ENCODE measurements at places on chromosomes 13 and 19.

DNA sequence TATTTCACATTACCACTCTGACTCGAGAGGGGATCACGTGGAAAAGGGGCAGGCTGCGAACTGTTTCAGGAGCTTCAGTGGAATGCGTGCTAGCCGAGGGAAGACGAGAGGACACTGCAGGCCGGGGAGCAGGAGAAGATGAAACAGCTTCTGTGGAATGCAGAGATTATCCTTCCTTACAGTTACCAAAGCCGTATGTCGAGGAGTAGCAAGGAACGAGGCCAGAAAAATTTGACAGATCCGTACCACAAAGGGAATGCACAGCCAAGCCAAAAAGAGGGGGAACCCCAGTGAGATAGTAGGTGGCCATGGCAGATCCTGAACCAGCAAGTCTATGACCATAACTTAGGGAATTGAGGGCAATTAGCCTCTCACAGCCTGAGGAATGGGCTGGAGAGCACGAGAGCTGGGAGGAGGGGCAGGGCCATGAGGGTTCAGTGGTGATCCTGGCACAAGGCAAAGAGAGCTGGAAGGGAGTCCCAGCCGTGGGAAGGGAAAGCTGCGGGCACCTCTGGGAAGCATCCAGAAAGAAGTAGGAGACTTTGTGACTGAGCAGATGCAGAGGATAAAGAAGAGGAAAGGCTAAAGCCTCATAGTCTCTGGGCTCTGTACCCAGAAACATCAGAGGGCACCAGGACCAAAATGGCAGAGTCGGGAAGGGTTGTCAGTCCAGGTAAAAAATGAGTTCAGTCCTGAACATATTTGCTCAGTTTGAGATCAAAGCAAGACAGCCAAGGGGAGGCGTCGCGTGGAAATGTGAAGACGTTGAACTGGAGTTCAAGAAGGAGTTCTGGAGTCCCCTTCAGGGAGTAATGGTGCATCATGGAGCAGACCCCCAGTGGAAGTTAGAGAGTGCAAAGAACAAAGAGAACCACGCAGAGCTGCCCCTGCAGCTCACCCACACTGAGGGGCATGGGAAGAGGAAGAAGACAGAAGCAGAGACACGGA is 5.1 kb downstream of the COL4A1 start:
- no peak for DNase-seq

DNA sequence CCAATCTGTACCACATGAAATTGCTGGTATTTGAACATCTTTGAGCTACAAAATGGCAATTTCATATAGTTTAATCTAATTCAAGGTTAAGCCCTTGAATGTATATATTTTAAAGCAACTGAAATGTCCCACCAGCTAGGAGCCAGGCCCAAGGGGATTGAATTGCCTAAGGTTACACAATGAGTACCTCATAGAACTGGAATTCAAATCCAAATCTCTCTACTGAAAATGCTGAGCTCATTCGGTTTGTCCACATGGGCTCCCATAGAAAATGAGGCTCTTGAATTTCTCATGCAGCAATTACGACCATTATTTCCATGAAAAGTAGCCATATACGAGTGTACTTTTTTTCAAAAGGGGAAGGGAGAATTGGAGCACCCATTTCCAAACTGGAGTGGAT is 31.5 kb upstream of the FNDC3A start:
- no peak for DNase-seq

DNA sequence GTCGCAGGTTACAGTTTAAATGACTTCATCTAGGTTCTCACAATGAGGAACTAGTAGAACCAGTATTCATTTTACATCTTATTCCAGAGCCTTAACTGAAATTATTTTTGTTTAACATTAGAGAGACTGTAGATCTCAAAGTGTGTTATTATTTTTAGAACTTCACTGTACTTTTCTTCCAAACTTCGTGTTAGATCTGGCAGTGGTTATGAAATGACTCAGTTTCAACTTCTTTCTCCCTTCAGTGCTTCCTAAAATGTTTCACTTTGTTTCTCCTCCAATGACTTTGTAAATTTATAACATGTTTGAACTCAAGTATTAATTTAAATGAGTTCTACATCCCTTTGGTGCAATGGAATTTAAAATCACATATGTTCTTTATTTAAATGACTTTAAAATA is 139.3 kb downstream of the PCDH9 start:
- DNase-seq = no peak

- no peak for DNase-seq
Measured at GRCh38 chr13:106151056-106151699, 384.3 kb downstream of the EFNB2 start.

- no peak for DNase-seq
Measured at GRCh38 chr13:106468207-106468606, 67.3 kb downstream of the EFNB2 start.

GRCh38 chr13:53144826-53145225 is 116.2 kb downstream of the OLFM4 start:
- DNase-seq = no peak

- no peak for DNase-seq
Measured at GRCh38 chr13:57437587-57437986, 194.0 kb upstream of the PCDH17 start.

GRCh38 chr13:48801255-48801654 is 147.5 kb downstream of the CYSLTR2 start:
- no peak for DNase-seq

DNA sequence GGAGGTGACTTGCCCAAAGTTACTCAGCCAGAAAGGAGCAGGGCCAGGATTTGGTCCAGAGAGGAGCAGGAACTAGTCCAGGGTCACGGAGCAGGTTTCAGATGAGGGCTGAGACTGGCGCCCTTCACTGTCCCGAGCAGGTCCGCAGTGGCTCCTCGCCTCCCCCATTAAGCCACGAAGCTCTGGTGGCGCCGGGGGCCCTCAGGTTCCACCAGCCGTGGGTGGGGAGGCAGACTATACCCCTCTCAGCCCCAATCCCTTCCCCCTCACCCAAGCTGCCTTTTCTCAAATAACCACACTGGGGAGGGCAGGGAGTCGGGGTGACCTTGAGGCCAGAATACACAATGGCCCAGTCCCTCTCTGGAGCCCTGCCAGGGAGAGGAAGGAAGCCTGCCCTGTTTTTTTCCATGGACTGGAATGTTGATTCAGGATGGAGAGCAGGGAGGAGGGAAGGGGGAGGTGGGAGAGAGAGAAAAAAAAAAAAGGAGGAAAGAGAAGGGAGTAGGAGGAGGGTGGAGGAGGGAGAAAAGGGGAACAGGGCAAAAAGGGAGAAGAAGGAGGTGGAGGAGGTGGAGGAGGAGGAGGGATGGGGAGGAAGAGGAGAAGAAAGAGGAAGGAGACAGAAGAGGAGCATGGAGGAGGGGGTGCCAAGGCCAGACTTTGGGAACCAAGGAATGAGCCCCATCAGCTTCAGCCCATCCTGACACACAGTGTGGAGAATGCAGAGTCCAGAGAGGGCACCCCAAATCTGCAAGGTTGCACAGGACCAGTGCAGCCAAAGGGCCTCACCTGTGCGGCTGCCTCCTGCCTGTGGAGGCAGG is 19.7 kb downstream of the CEACAM16 start:
- no peak for DNase-seq

GRCh38 chr19:49301866-49302252 is 23.1 kb downstream of the SLC6A16 start:
- DNase-seq = no peak

DNA sequence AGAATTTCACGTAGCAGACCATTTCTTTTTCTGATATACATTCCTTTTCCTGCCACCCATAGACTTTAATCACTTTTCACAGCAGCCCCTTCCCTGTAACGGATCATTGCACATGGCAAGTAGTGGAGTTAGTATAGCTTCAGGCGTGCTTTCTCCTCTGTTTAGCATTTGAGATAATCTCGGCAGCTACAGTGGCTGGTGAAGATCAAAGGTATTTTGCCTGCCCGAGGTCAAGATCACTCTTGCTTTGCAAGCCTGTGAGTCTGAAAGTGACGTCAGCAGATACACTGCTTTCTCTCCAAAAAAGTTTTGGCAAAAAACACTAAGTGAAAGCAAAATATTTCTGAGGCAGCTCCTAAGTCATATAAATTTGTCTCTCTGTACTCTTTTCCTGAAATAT is 260.0 kb downstream of the NDFIP2 start:
- no peak for DNase-seq

DNA sequence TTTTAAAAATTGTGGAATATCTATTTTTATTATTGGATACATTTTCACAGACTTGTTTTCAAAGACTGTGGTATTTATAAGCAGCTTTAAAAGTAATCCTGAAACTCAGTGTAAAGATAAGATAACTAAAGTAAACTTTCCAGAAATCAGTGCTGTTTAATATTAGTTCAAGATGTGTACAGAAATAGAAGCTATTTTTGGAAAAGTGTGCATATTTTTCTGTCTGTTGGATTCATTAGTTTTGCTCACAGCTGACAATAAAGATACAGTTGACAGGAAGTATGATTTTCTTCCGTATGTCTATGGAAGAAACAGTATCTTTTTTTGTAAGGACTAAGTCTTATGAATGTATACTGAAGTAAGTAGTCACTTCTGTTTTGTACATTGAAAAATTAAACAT is 85.9 kb downstream of the GJA3 start:
- no peak for DNase-seq

DNA sequence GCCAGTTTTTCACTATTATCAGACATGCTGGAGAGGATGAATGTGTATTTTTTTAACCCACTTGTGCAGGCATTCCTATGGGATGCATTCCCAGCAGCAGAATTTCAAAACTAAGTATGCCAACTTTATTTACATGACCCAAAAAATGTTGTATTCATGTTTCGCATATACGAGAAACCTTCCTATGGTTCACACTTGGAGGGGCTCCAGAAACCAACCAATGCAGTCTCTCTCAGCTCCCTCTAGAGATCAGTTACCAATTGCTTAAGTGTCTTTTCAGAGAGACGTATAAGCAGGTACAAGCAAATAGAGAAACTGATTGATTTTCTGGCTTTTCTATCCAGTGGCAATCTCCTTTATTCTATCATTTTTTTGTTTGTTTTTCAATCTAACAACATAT is 5.5 kb upstream of the PTOV1 start:
- DNase-seq = no peak

DNA sequence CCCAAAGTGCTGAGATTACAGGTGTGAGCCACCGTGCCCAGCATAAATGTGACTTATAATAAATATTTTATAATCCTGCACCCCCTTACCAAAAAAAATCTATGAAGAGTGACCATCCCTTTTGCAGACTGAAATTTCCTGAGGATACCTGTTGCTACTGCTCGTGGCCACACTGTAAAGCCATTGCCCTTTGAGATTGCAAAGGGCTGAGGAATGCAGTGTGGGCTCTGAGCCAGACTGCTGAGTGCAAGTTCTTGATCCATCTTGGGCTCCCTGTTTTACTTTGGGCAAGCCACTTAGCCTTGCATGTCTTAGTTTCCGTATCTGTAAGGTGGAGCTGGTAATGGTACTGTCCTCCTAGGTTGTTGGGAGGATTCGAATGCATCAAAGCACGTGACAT is 23.4 kb downstream of the SIPA1L3 start:
- no peak for DNase-seq

GRCh38 chr13:72686766-72687165 is 40.7 kb downstream of the MZT1 start:
- DNase-seq = no peak

GRCh38 chr19:11421371-11422098 is 2.4 kb upstream of the RGL3 start:
- DNase-seq = no peak

- DNase-seq = peak; percentile 32
Measured at GRCh38 chr19:34145741-34146202, 26.5 kb upstream of the LSM14A start.

GRCh38 chr19:17281391-17282304 is at the start of gene ANKLE1:
ANKLE1 (plus strand) TSS chr19:17281901; CDS start chr19:17281921, 20 bp downstream.
- no peak for DNase-seq

GRCh38 chr19:12946092-12946721 is 545 bp downstream of the RAD23A start:
- no peak for DNase-seq

DNA sequence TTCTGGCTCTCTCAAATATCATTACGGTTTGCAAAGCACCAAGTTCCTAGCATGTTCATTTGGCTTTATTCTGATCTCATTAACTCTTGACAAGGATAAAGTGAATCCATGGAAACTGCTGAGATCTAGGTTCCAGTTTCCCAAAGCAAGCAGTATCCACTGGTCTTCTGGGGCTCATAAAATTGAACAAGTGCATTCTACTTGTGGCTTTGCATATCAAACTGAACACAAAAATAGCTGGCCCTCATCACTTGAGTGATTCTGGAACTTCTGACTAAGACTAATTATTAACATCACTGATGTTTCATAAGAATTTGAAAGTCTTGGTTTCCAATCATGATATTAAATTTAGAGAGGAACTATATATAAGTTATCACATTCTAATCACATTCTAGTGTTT is 6.3 kb upstream of the KCTD12 start:
- no peak for DNase-seq

- no peak for DNase-seq
Measured at GRCh38 chr13:62908321-62908720, 1492.7 kb upstream of the PCDH20 start.

- DNase-seq = no peak
Measured at GRCh38 chr19:5694956-5695648, 5.0 kb downstream of the RPL36 start.

DNA sequence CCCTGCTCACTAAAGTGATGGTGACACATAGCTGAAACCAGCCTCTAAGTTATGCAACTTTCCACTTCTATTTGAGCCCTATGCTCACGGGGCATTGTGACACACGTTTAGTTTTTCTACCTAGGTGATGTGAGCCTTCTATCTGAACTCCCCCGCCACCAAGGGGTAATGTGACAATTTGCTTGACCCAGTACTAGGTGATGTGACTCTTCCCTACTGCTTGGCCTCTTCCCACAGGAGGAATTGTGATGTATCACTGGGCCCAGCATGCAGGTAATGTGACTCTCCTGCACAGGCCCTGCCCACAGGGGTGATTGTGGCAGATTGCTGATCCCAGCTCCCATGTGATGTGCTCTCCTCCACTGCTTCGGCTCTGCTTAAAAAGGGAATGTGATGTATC is 42.7 kb upstream of the ZNF43 start:
- no peak for DNase-seq

GRCh38 chr13:40410315-40410714 is 256.1 kb downstream of the FOXO1 start:
- DNase-seq = no peak

GRCh38 chr13:52109116-52109670 is 19.7 kb downstream of the NEK5 start:
- DNase-seq = no peak

DNA sequence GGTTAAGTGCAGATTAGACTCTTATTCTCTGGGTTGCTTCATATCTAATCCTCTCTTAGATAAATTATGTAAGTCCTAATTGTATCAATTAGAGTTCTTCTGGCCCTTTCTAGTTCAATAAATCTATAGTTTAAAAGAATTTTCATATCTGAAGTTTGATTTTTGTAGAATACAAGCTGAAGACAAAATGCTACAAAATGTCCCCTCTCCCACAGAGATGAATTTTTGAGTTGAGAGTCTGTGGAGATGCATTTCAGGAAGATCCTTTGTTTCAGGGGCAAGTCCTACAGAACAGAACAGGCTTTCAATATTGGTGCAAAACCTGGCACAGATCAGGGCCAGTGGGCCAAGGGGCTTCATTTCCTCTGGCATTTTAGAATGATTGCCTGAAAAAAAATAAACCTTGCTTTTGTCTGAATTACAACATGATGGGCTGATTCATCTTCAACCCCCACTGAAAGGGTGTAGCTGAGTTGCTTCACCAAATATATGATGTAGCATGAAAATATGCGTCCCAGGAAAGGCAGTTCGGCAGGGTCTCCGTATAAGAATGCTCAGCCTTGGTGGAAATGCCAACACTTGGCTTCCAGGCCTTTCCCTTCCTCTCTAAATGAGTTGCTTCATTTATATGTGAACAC is 6.4 kb upstream of the IPO5 start:
- no peak for DNase-seq
